ENCODE measurements at places on chromosomes 6 and 20.

GRCh38 chr6:54916858-54917257 lies 70.3 kb downstream of the FAM83B start:
- no peak for DNase-seq

GRCh38 chr6:44222486-44223318 lies 693 bp upstream of the SLC29A1 start:
- no peak for DNase-seq

- DNase-seq = no peak
These were observed 370.3 kb upstream of the JARID2 start for GRCh38 chr6:14875481-14876063.

DNA sequence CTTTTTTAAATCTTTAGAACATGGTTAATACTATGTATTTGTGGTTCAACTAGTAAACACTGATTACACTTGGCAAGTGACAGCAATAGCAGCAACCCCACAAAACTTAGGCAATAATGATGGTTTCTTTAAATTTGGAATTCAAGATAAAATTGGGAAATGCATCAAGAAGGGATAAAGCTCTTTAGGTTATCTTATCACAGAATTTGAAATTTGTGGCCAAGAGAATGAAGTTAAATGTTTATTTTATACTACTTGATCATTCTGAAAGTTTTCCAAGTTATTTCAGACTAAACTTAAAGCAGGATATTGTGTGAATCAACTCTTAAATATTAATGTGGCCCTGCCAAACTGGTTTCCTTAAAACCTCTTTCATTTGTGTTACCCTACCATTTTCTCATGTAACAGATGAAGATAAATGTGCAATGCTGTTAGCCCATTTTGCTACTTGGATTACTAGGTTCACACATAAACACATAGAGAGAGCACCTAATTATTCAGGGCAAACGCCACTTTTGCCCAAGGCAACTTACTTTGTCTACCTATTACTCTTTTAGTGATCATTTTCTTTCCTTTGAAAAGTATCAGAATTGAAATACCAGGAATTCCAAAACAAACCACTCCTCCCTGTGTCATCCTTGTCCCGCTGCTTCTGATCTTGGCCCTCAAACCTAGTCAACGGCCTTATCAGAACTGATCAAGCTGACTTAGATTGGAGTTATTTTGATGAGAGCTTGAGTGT lies 186.7 kb upstream of the TENT5A start:
- DNase-seq = no peak

- DNase-seq = no peak
These were observed 26.3 kb downstream of the BHLHE23 start for GRCh38 chr20:62980380-62980960.

- no peak for DNase-seq
These were observed 2.7 kb downstream of the ADTRP start for GRCh38 chr6:11775791-11776409.
